ENCODE measurements at places on chromosomes 13 and 19.

DNA sequence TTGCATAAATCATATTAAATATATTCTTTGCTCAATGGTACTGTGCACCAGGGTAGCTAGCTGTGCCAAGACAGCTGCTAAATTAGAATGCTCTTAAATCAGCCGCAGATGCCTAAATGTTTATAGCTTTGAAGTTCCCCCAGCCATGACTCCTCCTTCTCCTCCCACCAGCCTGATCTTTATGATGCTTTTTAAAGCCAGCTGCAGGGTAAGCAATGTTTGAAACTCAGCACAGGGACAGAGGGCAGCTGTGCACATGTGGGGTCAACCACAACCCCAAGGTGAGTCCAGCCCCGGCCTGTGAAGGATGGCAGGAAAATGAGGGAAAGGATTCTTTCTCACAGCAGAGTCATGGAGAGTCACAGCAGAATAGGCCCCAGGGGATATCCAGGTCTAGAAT is 635.7 kb downstream of the UQCRFS1 start:
- DNase-seq = no peak

DNA sequence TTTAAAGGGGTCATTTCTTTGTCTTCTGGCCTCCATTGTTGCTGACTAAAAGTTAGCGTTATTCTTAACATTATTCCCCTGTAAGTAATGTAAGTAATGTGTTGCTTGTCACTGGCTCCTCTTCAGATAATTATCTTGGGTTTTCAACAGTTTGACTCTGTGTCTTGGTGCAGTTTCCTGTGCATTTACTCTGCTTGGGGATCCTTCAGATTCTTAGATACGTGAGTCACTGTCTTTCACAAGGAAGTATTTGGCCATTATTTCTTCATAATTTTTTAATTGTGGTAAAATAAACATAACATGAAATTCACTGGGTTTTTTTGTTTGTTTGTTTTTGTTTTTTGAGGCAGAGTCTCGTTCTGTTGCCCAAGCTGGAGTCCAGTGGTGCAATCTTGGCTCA is 13.5 kb upstream of the OR7D2 start:
- DNase-seq = no peak

GRCh38 chr19:31818798-31819105 is 469.5 kb upstream of the TSHZ3 start:
- DNase-seq = no peak

- no peak for DNase-seq
These were observed 32.1 kb upstream of the OR1M1 start for GRCh38 chr19:9054765-9055164.

DNA sequence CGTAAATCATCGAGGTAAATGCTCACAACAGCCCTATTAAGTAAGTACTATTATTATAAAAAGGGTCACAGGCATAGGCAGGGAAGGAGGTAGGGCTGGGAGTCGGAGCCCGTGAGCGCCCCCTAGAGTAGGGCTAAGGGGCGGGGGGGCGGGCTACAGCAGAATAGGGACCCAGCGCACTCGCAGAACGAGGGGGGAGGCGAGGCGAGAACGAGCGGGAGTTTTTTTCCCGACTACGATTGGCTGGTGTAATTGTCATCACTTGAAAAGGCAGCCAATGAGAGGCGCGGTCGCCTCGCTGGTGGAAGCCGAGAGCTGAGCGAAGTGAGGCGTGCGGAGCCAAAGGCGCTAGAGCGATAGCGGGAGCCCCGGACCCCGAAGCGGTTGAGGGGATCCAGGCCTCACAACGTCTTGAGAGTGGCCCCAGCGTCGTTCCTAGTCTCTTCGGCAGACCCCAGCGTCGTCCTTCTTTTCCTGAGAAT is 24.2 kb downstream of the KEAP1 start:
- DNase-seq = peak; percentile 90

GRCh38 chr19:33052352-33052972 is 12.2 kb downstream of the RHPN2 start:
- no peak for DNase-seq

- no peak for DNase-seq
These were observed 325.4 kb downstream of the FOXO1 start for GRCh38 chr13:40341096-40341471.

DNA sequence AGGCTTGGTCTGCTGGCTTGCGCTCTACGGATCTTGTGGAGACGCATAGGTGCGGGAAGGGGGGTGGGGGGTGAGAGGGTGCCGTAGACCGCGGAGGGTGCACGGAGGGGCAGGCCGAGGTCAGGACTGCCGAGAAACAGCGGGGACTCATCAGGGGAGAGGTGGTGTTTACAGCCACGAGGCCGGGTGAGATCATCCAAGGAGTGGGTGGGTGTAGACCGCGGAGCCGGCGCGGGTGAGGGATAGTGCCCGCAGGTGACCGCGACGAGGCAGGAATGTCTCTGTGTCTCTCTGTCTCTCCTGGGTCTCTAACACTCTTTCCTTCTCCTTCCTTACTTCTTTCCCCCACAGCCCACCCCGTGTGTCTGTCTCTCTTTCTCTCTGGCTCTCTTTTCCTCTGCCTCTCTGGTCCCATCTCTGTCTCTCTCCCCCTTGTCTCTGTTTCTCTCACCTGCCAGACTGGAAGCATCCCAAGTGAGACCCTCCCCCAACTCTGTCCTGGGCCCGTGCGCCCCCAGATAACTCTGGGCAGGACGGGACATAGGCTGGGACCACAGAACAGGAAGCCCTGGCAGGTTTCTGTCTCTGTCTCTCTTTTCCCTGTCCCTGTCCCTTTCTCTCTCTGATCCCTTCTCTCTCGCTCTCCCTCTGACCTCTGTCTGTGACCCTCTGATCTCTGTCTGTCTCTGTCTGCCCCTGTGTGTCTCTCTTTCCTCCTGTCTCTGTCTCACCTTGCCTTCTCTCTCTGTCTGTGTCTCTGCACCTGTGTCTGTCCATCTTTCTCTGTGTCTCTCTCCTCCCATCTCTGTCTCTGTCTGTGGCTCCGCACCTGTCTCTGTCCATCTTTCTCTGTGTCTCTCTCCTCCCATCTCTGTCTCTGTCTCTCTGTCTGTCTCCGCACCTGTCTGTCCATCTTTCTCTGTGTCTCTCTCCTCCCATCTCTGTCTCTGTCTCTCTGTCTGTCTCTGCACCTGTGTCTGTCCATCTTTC is 1.8 kb upstream of the KLK4 start:
- peak; percentile 26 for DNase-seq

- DNase-seq = peak; percentile 68
These were observed 11.3 kb downstream of the STAP2 start for GRCh38 chr19:4327252-4327876.

- no peak for DNase-seq
These were observed 3.4 kb downstream of the MAP2K7 start for GRCh38 chr19:7907122-7907521.

- DNase-seq = no peak
These were observed 448.4 kb downstream of the COG6 start for GRCh38 chr13:40103864-40104263.

DNA sequence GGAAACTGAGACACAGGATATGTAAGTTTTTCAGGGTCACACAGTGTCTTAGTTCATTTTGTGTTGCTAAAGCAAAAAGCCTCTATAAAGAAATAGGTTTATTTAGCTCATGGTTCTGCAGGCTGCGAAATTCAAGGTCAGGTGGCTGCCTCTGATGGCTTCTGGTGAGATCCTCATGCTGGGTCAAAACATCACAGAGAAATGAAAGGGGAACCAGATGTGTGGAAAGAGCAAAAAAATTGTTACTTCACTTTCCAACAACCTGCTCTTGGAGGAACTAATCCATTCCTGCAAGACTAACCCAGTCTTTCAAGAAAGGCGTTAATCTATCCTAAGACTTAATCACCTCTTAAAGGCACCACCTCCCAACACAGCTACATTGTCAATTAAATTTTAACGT is 64.2 kb upstream of the UBL3 start:
- no peak for DNase-seq

GRCh38 chr13:95153647-95154412 is 147.4 kb downstream of the ABCC4 start:
- DNase-seq = no peak

- no peak for DNase-seq
These were observed 475 bp downstream of the MRPL57 start for GRCh38 chr13:21176982-21177284.

GRCh38 chr13:37014609-37015008 is 14.0 kb downstream of the EXOSC8 start:
- DNase-seq = no peak

GRCh38 chr13:44293374-44293773 is 80.2 kb upstream of the SERP2 start:
- no peak for DNase-seq

DNA sequence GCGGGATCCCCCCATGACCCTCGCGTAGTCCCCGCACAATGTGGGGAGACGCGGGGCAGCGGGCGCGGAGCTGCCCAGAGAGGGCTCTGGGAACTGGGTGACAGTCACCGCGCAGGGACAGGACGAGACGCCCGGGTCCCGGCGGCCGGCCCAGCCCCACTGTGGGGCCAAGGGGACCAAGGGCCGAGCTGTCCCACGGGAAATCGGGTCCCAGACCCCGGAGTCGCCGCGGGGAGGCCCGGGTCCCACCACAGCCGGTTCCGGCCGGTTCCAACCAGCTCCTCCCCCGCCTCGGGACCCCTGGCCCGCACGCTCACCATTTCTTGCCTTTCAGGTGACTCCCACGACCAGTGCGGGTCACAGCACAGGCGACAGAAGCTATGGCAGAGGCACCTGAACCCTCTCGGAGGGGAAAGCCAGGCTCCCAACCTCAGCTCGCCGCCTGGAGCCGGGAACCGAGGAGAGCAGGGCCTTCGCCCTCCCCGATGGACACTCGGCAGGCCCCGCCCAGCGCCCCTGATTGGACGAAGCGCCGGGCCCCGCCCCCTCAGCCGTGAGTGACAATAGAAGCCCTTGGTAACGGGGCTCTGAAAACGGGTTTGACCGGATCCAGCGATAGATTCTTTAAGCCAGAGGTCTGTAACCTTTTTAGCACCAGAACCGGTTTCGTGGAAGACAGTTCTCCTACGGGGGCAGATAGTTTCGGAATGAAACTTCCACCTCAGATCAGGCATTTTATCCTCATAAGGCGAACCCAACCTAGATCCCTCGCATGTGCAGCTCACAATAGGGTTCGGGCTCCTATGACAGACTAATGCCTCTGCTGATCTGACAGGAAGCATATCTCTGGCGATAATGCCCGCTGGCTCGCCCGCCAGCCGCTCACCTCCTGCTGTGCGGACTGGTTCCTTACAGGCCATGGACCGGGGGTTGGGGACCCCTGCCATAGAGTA is at the start of gene ZNF433:
TSS of gene ZNF433 (minus strand) at position 460 of the 953 bp plus-strand sequence. CDS start at position 320, 140 bp downstream.
- DNase-seq = peak; percentile 69

- DNase-seq = no peak
These were observed 13.1 kb upstream of the CEACAM16 start for GRCh38 chr19:44685877-44686276.

DNA sequence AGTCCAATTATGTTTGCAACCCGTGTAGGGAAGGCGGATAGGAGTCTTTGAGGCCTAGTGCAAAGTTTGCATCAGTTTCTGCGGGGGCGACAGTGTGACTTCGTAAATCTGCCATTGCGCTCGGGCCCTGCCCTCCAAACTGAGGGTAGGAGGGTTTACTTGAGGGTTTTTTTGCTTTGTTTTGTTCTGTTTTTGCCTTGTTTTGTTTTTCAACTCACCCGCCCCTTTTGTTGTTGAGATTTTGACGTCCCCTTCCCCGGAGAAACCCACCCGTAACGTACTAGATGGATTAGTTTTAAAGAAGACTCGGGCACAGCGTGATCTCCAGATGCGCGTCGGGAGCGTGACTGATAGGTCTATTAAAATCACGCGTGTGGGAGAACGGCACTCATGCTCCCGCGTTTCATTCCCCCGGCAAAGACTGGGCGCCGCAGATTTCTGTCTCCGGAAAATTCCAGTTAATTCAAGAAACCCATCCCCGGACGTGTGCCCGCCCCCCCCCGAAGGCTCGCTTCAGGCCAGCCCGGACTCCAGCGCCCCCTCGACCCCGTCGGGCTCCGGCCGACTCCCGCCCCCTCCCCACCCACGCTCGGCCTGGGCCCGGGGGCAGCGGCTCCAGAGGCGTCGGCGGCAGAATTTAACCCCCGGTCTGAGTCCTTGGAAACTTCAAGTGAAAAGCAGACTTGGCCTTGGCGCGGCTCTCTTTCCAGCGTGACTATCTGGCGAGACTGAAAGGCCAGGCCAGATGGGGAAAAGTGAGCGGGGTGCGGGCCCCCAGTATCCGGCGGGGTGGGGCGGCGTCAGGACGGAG is 5.0 kb downstream of the SOX1 start:
- DNase-seq = no peak

DNA sequence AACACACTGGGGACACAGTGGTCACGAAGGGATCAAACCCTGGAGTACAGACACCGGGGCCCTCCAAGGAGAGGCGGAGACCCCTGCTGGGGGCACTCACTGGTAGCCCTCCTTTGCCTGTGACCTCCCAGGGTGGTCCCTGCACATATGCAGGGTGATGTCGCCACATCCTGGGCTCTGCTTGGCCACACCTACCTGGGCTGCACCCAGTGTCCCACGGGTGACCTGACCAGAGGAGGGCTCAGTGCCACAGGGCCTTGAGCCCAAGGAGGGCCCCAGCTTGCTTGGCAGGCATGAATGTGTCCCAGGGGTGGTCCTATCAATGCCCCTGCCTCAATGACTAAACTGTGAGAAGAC is 4.1 kb downstream of the PCID2 start:
- no peak for DNase-seq

- no peak for DNase-seq
These were observed 1495.0 kb upstream of the PCDH20 start for GRCh38 chr13:62910541-62911060.

Data from activated naive CD4-positive, alpha-beta T cell treated with Interleukin-2 at 50 U/mL for 16 hours (primary cell).